ENCODE measurements at places on chromosomes 4 and X.

DNA sequence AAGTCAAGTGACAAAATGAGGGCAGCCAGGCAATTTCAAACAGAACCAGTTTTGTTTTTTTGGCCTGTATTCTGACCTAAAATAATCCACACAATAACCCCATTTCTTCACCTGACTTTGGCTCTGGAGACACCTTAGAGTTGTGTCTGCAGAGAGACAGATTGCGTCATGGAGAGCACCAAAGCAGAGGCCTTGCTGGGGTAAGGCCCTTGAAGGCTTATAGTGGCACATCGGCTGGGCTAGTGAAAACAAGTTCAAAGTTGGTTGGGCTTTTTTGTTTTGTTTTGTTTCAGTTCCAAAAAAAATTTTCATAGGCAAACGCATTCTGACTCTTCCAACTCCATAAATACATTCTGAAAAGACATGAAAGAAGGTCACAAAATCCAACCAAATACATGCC is 34.4 kb downstream of the PARM1 start:
- DNase-seq = no peak

DNA sequence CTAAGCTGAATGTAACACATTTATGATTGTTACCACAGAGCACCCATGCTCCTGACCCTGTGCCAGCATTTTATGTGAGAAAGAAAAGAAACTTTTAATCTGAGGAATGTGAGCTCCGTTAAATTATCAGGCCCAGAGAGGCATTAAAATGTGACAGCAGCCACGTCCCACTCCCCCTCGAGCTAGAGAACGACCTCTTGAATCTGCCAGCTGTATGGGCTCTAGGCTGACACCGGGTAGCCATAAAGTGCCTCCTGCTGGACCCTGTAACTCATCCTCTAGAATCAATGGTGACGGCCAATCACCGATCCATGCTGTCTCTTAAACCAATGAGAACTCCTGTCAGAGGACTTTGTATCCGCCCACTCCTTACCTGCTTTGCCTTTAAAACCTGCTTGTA is 110.2 kb upstream of the ADRA2C start:
- DNase-seq = no peak

- no peak for DNase-seq
Measured at GRCh38 chr4:24244663-24245490, 339.5 kb downstream of the DHX15 start.

DNA sequence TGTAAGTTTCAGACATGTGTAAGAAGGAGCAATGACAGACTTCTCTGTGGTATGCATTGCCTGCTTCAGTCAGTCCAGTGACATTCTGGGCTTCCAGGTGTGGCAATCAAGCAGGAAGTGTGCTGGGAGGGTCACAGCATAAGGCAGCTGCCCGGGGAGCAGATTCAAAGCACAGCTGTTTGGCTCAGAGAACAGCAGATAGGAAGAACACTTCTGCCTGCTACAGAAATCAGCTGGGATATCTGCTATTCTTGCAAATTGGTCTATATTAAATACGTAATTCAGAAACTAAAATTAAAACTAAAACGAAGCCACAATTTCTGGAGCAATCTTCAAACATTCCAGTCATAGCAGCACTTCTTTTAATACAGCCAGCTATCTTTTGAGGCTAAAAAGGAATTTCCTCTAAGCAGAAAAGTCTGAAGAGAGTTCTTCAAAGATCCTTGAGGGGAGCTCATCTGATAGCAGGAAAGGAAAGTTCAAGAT is 47.5 kb upstream of the GALNT7 start:
- DNase-seq = no peak

DNA sequence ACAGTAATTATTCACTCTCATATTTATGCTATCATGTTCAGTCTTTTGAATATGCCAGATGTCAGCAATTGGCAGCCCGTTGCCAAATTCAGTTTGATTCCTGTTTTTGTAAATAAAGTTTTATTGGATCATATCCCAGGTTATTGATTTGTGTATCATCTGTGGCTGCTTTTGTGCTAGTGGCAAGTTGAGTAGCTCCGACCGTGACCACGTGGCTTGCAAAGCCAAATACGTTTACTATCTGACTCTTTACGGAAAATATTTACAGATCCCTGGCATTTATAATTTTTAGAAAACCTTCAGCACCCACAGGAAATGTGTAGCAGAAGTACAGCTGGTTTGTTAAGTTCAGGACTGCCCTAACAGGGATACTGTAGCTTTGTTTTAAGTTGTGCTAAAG is 67.4 kb downstream of the VCX2 start:
- DNase-seq = no peak

- DNase-seq = no peak
Measured at GRCh38 chr4:182380771-182381181, 137.6 kb downstream of the TENM3 start.

DNA sequence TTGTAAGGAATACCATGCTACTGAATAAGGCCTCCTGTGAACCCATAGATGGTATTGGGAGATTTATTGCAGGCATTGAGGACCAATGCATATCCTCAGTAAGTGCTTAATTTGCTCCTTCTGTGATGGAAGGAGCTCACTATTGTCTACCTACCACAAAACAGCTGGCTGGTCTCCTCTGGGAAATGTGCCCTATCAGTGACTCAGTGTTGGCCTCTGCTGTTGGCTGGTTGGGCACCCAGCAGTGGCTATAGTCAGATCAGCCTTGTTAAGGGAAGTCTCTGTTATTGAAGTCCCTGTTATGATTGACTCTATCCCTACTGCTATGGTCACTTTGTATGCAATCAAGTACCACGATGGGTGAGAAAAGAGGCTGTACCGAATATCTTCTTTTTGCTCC is 27.5 kb upstream of the OTUD4 start:
- DNase-seq = no peak

- no peak for DNase-seq
Measured at GRCh38 chrX:153348421-153348820, 14.5 kb downstream of the ZNF275 start.

DNA sequence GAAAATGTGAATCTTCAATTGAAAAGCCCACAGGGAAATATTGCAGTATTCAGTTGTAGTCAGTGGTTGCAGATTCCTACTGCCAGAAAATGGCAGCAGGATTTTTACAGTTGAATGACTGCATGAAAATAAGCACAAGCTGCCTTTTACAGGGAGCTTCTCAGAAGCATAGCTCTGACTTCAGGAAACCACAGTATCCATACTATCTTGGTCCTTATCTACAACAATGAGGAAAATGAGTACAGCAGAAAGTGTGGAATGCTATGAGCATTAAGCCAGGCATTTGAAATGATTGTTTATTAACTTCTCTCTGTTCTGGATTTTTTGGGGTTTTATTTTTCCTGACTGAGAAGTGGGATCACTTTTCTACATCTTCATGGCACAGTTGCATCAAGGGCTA is 34.6 kb upstream of the PRRG1 start:
- no peak for DNase-seq

GRCh38 chr4:185742766-185743165 is 69.2 kb downstream of the SORBS2 start:
- DNase-seq = no peak

DNA sequence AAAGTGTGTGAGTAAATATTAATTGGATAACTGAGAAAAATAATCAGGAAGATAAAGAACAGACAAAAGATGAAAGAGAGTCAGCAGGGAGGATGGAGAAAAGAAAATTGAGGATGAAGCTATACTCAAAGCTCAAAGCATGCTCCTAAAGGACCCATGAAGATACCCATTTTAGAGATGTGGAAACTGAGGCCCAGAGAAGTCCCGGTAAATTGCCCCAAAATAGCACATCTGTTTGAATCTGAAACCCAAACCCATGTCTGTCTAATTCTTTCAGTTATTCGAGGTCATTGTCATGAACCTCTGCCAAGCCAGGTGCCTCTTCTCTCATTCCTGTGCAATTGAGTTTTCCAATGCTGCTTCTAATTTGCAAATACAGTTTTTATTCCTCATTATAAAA is 29.6 kb upstream of the MSX1 start:
- no peak for DNase-seq

DNA sequence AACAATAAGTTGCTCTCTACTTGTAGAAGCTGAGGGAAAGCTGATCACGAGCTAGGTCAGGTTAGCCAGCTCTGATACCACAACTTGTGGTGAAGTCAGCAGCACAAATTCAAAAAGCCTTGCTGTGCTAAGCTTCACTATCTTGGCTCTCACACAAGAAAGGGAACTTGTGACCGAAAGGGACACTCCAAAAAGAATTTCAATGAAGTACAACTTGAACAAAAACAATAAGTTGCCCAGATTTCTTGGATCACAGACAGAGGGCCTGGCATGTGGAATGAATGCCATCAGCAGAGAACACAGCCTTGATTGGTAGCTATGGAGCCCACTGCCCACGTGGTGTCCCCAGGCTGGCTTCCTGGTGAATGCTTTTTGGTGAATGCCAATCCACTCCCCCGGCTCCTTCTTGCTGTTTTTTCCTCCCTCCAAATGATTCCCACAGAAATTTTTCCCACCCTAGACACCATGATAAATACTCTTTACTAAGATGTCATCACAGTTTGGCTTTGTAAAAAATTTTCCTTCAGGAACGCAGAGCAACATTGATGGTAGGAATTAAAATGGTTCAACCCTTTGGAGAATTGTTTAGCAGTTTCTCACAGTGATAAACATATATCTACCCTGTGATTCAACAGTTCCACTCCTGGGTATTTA is 82.6 kb downstream of the ANXA3 start:
- no peak for DNase-seq

- DNase-seq = no peak
Measured at GRCh38 chr4:128291096-128291495, 3.5 kb upstream of the PGRMC2 start.

DNA sequence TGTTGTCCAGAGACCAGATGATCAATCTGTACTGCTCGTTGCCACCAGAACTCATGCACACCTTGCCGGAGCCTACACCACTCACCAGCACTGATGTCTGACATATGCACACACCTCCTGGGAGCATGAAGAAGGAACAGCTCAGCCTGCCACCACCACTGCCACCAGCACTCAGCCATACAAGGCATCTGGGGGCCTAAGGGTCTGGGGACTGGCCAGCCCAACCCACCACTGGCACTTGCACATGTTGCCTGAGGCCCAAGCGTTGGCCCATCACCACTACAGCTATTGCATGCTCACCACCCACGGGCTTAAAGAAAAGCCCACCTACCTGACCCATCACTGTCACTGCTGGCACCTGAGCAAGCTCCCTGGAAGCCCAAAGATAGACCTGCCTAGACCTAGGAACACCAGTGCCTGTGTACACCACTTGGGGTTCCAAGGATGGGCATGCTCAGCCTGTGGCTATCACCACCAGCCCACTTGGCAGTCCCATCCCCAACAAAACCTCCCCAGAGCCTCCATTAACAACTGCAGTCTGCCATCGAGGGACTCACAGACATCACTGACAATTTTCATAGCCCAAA is 174.3 kb upstream of the GRID2 start:
- DNase-seq = no peak

DNA sequence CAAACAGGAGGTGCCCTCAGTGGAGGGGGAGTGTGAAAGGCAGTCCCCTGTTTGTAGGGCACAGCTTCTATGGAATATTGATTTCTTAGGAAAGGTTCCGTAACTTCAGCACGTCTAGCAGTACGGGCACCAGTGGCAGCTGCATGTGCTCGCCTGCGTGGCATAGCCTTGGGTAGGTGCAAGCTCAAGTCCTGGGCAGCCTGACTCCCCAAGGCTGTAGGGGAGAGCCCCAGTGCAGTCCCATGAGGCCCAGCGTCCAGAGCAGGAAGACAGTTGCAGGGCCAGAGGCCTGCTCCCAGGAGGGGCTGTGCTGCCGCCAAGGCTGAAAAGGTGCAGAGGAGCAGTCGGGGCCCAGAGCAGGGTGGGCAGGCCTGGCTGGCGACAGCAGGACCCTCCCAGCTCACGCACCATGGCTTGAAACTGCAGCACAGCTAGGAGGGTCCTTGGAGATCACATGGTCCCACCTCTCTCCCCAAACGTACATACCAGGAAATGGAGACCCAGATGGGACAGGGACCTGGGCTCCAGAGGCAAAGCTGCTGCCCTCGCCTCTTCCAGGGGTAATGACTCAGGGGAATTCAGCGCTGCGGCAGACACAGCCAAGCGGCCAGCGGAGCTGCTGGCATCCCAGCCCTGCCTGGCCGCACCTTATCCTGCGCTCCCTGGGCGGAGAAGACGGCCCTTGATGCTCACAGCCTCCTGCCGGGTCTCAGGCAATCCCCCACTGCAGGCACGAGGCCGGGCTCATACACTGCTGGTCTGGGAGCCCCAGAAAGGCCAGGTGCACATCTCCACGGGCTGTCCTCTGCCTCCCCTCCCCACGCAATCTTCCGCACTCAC is 6.0 kb upstream of the DUSP9 start:
- DNase-seq = no peak

DNA sequence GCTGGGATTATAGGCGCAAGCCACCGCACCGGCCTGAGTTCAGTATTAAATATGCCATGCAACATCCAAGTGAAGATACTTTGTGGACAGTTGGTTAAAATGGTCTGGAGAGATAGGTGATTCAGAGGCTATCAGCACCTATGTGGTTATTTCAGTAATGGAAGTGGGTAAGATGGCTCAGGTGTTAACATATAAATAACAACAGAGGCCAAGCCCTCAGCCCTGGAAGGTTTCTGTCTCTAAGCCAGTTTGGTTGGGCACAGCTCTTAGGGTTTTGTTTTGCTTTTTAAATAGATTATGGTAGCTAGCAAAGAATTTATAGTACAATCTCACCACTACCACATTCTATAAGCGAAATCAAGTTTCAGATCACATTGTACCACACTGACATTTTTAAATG is 16.6 kb downstream of the FAM114A1 start:
- no peak for DNase-seq
